SJSA1 (cell line): ENCODE measurements at places on chromosomes 11 and 22. TPM values are rescaled to one million over a fixed set of nuclear protein-coding genes. Genes with fewer than 3 reads are reported as not detected.

- no peak for DNase-seq
Observed at GRCh38 chr22:35835267-35835997, 117.8 kb downstream of the APOL5 start.

GRCh38 chr11:76124905-76125770 is 81.2 kb downstream of the WNT11 start:
- no peak for DNase-seq

DNA sequence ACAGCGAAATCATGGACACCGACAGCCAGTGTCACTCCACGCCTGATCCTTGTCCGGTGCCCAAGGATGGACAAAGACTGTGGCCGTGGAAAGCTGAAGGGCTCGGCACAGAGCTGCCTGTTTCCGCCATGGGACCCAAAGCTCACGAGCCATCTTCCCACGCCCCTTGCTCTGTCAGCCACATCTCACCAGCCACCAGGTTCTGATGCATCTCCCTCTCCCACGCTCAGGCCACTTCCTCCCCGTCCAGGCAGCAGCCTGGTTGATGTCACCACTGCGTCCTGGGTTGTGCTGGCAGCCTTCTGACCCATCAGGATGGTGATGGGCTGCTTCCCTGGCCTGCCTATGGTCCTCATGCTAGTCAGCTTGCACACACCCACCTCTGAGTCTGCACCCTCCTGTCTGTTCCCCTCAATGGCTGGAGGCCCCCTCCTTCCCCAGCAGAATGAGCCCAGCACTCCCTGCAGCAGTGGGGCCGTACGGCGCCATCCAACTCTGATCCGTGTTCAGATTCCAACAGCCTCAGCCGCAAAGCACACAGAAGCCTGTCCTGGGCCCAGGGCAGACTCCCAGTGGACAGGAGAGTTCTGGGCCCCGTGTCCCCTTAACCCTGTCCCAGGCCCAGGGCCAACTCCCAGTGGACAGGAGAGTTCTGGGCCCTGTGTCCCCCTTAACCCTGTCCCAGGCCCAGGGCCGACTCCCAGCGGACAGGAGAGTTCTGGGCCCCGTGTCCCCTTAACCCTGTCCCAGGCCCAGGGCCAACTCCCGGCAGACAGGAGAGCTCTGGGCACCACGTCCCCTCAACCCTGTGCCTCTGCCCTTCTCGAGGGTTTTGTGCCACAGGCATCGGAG is 259.5 kb downstream of the BRD1 start:
- DNase-seq: no peak

DNA sequence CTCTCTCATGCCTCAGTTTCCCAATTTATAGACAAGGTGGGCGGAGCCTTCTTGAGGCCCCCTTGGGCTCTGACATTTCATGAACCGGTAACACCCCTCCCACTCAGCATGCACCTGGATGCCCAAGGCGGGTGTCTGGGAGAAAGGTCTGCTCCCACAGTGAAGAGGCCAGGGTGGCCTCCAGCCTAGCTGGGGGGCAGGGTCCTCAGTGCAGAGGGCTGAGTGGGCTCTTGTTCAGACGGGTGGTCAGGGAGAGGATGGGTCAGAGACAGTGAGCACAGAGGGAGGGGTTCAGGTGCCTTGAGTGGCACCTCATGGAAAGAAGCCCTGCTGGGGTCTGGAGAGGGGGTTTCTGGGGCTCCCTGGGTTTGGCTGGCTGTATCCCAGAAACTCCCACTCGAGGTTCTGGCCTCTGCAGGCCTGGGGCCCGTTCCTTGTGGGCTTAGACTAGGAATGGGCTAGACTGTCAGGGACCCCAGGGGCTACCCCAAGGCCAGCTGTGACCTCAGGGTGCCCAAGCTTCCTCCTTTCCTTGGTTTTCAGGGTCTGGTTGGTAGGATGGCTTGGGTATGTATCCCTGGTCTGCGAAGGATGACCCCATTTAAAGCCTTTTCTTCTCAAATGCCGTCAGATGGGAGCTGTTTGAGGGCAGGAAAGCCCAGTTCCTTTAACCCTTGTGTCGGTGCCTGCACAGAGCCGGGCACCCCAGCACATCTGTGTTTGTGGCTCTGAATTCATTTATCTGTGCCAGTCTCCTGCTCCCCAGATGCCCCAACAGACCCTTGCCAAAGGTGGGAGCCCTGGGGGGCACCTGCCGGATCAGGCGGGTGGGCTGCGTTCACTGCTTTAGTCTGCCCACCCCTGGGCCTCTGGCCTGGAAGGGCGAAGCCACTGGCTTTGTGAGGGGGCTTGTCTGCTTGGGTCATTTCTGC is 1.2 kb downstream of the SYNGR1 start:
- no peak for DNase-seq

DNA sequence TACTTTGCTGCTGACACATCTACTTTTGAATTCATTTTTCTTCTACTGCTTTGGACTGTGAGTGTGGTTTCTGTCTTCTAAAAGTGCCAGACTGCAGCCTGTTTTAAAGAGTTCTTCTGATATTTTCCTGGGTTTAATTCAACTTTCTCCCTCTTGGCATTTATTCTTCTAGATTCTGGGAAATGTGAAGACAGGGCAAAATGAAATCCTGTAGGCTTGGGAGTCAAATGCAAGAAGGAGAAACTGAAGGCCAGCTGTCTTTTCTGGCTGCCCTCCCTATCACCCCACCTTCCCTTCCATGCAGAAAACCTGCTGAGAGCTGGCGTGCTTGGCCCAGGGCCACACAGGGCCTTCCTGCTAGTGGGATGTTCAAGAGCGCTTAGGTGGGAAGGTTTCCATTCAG is 7.6 kb downstream of the ZNF70 start:
- no peak for DNase-seq

- DNase-seq: no peak
Observed at GRCh38 chr11:12914400-12914912, 94.7 kb upstream of the RASSF10 start.

GRCh38 chr11:109089144-109089543 is 332.8 kb upstream of the C11orf87 start:
- no peak for DNase-seq

DNA sequence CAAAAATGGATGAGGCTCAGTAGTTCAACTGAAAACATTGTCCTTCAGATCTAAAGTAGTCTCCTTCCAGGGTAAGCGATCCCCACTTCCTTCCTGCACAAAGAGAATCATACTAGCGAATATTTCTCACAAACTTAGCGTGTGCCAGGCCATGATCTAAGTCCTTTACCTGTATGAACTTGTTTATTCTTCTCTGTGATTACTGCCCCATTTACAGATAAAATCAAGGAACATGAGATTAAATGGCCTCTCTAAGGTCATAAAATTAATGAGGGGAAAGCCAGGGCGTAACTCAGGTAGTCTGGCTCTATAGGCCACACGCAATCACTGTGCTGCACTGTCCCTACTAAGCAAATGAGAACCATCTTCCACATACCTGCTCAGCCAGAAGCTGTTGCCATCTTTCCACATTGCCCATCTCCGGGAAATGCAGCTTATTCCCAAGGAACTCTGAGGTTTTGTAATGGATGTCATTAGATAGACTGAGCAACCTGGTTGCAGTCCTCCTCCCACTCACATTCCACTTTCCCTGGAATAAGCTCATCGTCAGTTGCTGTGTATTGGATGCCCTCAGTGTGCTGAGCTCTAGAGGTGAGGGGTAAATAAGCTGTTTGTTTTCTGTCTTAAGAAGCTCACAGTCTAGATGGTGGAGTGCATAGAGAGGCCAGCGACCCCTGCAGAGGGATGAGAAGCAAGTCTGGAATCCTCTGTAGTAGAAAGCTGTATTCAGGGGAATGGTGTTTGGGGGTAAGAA is 146.3 kb downstream of the SNX19 start:
- no peak for DNase-seq

DNA sequence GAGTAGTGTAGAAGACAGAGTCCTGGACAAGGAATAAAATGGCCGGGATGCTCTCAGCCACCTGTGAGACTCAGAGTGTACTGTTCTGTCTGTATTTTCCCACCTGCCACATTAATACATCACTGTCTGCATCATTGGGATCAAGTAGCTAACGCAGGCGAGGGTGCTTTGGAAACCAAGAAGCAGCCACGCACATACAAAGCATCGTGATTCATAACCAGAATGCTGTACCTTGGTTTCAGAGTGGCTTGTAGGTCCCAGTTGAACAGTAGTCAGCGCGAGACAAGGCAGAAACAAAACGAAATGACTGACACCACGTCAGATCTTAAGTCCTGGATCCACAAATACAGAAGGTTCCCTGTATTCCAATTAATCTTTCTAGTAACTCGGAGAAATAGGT is 198.3 kb downstream of the GRIK4 start:
- no peak for DNase-seq

DNA sequence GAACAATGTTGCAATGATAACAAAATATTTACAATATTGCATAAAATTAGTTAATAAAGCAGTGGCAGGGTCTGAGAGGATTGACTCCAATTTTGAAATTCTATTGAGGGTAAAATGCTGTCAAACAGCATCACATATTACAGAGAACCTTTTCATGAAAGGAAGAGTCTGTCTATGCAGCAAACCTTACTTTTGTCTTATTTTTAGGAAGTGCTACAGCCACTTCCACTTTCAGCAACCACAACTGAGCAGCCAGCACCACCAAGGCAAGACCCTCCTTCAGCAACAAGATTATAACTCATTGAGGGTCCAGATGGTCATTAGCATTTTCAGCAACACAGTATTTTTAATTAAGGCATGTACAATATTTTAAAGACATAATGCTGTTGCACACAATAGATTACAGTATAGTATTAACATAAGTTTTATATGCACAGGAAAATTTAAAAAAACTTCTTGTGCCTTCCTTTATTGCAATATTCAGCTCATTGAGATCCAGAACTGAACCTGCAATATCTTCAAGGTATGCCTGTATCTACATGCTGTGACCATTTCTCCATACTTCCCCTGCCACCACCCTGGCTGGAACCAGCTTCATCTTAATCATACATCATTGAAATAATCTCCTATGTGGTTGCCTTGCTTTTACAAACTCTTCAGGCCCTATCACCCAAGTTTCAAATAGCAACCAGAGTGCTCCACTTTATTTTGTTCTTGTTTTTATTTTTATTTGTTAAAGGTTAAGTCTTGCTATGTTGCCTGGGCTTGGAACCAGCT is 711.2 kb downstream of the KCNA4 start:
- DNase-seq: no peak

- DNase-seq: no peak
Observed at GRCh38 chr11:68115285-68115684, 5.9 kb downstream of the CHKA start.

DNA sequence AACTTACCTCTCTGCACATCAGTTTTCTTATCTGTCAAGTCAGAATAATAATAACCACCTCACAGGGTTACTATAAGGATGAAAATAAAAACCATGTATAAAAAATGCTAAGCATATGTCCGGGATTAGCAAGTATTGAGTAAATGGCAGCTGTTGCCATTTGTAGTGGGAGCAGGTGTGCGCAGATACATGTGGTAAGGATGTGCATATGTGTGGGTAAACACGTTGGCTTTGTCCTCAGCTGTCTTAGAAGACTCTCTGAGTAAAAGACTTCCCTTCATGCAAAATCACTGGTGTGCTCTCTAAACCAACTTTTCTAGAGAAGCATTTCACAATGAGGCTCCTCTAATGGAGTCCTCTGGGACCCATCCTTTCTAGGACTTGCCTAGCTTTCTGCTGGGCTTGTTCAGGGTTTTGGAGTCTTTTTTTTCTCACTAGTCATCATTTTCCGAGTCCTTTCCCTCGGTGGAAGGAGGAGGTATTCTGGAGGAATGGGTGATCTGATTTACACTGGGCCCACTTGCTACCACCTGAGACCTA is 62.4 kb downstream of the NELL1 start:
- DNase-seq: no peak

DNA sequence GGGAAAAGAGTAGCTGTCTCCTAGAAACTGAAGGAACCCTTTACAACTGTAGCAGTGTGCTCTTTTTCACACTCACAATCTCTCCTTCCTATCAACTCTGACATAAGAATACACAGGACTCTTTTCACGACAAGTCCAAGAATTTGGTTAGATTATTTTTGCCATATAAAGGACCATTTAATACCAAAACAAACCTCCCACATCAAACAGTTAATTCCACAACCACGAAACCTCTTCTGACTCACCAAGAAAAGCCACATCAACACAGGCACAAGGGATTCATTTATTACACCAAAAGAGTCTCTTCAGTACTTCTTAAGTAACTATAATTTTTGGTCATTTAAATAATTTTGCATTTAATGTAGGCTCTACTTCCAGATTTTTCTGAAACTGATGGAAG is 222.6 kb upstream of the PITPNB start:
- peak; percentile 85 for DNase-seq

GRCh38 chr11:208917-209260 is 1.4 kb downstream of the RIC8A start:
- DNase-seq: no peak

GRCh38 chr22:32744176-32744959 is 57.1 kb upstream of the TIMP3 start:
- no peak for DNase-seq

DNA sequence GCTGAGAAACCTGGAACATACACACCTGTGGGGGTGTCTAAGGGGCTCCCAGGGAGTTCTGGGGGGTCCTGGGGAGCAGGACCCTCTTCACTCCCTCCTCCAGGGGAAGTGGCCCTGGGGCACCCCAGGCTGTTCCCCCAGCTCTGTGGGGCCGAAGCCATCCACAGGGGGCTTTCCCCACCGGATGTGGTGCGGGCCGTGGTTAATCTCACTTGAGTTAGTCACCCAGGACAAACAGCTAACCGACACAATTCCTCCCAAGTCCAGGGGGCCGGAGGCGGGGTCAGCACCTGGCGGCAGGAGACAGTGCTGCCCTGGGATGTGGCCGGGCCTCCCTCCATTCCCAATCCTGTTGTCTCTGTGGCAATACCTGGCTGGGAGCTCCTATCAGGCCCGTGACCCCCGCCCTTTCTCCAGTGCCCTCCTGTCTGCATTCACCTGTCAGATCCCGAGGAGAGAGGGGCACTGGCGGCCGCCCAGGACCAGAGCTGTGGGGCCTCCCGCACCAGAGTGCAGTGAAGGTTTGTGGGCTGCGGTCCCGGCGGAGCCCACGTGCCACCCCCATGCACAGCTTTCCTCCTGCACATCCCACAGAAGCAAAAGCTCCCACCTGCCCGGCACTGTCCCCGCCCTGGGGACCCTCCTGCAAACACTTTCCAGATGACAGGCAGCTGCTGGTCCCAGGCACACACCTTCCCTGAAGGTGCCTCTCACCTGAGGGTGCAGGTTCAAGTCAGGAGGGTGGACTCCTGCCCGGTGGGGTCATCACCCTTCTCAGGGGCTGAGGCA is 5.2 kb upstream of the MUC5AC start:
- peak; percentile 85 for DNase-seq

The OR56A4 gene
- not detected in 2 replicates for total RNA-seq

The P2RX3 gene
- not detected in 2 replicates for total RNA-seq

The ST14 gene
- total RNA-seq: not detected in 2 replicates

The KCTD21 gene
- total RNA-seq: 2.1 and 5.7 TPM in 2 replicates

The SCN4B gene
- not detected in 2 replicates for total RNA-seq
